ENCODE measurements at places on chromosomes 3 and 15. TPM values are rescaled to one million over a fixed set of nuclear protein-coding genes. Genes with fewer than 3 reads are reported as not detected.

- DNase-seq = no peak
Measured at GRCh38 chr3:161987933-161988332, 491.3 kb downstream of the OTOL1 start.

DNA sequence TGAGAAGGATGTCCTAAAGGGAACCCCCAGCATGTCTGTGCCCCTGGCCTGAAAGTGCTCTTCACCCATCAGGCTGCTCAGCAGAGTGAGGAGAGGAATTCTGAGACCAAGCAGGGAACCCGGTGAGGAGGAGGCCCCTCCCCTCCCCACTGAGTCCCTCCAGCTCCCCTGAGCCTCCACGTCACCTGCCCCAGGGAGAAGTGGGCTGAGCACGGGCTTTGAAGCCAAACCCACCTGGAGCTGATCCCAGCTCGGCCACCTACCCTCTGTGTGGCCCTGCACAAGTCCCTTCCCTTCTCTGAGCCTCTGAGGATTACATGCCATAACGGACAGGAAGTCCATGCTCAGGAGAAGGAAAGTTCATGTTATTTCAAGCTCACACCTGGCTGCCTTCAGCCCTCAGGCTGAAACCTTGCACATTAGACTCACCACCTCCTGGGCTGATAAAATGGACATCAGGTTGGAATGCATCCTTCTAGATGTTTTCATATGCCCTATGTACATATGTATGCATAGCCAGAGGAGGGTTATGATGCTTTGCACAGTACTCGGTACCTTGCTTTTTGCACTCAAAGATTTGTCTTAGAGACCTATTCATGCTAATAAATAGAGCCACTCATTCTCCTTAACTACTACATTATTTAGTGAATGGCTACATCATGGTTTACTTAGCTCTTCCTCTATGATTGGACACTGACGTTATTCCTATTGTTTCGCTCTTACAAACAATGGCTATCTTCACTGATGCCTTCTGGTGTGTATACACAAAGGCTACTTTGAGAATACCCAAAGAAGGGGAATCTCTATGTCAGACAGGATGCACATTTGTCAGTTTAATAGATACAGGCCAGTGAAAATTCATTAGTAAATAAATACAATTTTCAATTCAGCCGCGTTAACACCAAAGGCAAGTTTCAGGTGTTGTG lies 31.6 kb upstream of the GATA2 start:
- peak; percentile 66 for DNase-seq

DNA sequence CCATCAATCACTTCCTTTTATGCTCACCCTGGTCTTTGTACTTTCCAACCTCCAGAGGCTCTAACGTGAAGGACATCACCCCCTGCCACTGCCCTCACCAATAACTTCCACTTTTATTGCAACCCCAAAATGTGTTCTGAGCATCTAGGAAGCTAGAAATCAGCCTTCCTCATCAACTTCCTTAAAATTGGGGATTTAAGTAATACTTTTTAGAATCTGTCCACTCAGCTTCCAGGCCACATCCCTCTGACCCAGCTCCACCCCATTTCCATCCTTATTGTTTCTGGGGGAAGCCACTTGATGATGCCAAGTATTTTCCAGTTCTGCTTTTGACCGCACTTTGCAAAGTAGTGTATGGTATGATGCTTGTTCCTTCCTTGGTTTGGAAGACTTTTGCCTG lies 73.5 kb upstream of the XCR1 start:
- no peak for DNase-seq

DNA sequence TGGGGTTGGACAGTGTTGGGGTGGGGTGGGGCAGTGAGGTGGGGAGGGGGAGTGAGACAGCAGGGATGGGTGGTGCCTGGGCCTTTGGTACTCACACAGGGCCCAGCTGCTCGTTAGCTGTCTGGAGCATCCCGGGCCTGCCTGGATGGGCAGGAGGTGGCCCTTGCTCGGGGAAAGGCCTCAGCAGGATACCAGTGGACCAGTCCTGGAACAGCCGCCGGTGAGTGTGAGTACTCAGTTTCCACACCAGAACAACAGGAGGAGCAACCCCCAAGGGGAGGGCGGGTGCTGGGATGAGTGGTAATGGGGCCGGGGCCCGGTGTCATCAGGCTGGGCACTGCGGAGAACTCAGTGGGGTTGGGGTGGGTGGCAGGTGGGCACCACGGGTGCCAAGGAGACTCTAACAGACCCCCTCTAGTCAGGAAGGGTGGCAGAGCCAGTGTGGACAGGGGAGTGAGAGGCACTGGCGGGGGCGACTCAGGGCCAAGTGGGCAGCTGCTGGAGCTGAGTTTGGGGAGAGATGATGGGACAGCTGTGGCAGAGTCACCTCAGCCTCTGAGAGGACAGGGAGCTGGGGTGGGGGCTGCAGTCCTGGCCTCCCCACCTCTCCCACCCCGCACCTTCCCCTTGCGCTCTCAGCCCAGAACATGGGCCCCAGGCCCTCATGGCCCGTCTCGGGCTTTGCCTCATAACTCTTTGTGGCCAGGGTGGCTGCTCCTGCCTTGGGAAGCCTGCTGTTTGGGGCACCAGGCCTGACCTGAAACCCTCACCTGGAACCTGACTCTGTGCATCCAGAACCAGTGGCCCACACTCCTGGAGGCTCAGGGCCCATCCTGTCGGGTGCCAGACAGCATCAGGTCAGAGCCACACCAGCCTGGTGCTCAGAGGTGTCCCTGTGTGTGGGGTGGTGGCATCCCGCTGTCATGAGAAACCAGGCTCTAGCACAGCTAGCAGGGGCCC lies 52.1 kb upstream of the PRR23E start:
- DNase-seq = no peak

DNA sequence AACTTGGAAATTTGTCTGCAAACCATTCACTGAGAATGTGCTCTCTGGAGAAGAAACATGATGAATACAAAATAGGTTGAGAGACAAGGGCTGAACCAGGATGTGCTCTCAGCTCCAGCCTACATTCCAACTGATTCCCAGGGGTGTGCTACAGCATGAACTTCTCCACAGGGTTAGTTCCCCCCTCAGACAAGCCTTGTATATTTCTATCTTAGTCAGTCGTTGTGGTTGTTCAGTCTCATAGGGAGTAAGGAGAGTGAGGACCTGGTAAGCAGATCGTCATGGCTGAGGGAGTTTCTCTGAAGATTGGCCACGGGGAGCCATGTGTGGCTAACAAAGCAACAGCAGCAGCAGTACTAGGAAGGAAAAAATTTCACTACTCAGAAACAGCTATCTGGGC lies 919.7 kb upstream of the CADM2 start:
- DNase-seq = no peak

ZBED2 gene
- not detected for total RNA-seq

ZBBX gene
- total RNA-seq = 0.05 TPM

PLIN1 gene
- under 0.01 TPM for total RNA-seq
